Occipital lobe (tissue), 3 donors: ENCODE measurements at places on chromosomes 13 and 19. TPM values are rescaled to one million over a fixed set of nuclear protein-coding genes. Genes with fewer than 3 reads are reported as not detected.

DNA sequence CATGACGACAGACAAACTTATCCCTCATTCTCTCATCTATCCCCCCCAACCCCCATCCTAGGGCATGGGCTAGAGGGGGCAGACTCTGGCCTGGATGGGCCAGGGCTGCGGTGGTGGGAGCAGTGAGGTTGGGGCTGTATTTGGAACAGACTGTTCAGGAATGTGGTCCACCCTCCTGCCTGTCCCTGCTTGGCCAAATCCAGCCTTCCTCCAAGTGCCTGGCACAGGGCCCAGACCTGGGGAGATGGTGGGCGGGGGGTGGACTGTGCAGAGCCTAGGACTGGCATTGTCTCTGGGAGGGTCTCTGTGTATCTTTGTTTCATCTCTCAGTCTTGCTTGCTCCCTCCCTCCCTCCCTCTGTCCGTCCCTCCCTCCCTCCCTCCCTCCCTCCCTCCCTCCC lies 14.2 kb downstream of the EGLN2 start:
- DNase-seq: no peak

DNA sequence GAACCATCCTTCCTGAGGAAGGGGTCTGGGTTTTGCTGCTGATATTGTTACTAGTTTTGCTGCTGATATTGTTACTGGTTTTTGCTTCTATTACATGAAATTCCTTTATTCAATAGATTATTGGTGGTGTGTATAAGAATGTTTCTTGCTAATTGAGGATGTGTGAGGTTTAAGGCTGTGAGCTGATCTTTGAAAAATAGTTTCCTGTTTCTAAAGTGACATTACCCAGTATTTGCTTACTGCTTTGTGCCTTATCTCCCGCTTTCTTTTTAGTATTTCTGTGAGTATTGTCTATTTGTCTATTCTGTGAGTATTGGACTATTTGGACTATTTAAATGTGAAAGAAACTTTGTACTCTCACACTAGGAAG lies 38.2 kb upstream of the C1QTNF9 start:
- no peak for DNase-seq

GRCh38 chr13:35293579-35294226 lies 182.8 kb downstream of the MAB21L1 start:
- no peak for DNase-seq

DNA sequence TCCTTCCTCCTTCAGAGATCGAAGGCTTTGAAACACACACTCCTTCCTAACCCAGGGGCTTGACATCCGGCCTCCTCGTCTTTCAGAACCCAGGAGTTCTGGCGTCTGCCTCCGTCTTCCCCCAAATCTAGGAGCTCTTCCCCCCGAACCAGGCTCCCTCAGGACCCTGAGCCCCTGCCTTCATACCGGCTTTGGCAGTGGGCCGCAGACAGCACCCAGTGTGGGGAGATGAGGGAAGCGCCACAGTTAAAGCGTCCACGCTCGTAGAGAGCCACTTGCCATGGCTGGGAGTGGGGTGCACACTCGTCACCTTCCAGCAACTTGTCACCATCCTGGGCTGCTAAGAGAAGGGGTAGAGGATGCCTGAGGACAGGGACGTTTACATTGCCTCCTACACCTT lies 3.9 kb upstream of the KLK1 start:
- no peak for DNase-seq

DNA sequence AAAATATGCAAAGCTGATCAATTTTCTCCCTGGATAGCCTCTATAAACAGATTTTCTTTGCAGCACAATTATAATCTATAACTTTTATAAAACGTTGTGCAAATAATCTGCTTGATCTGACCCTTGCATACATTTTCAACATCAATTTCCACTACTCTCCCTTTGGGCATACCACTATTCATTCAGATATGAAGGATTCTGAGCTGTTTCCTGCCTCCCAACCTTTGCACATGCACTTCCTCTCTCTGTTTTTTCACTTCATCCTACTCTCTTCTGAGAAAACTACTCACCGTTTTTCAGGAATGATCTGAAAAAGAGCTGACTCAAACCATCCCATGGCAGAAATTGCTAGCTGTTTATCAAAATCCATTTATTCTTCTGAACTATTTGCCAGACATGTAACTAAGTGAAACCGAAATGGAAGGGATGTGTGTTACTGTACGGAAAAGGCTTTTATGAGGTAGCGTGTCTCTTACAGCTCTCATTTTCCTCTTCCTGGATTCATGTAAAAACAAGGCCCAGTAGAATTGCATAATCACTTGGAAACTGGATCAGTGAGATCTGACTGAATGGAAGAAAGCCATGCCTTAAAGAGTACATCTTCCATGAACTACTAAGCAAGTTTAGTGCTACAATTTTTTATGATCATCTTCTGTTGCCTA lies 1447.3 kb upstream of the MIR17HG start:
- no peak for DNase-seq

- no peak for DNase-seq
Measured at GRCh38 chr13:67306742-67307141, 76.6 kb upstream of the PCDH9 start.

- DNase-seq: no peak
Measured at GRCh38 chr13:41590122-41590521, 132.8 kb downstream of the RGCC start.

DNA sequence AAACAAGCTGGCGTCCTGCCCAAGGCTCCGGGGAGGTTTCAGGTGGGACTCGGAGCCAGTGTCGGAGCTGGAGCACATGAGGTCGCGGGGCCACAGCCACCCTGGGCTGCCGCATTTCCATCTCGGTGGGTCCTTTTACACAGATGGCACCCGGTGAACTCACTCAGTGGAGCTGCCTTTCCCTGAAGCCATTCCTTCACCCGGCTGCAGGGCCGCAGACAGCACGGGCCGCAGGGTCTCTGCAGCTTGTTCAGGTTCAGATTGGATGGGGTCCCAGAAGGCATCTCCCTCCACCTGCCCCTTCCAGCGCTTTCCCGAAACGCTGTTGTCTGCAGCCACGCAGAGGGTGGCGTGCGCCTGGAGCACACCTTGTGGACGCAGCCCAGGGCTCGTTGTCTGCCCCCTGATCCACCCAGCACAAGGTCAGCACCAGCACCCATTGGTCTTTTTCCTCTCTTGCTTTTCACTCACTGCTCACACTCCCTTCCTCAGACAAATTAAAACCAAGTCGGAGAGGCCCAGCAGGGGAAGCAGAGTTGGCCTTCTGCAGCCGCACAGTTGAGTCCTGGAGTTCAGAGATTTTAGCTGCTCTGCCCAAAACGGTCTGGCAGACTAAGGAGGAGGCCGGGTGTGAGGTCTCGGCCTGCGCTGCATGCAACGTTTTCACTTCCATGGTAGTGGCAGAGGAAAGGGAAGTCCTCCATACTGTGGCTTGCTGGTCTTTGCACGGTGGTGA lies 18.1 kb downstream of the MCF2L start:
- no peak for DNase-seq

DNA sequence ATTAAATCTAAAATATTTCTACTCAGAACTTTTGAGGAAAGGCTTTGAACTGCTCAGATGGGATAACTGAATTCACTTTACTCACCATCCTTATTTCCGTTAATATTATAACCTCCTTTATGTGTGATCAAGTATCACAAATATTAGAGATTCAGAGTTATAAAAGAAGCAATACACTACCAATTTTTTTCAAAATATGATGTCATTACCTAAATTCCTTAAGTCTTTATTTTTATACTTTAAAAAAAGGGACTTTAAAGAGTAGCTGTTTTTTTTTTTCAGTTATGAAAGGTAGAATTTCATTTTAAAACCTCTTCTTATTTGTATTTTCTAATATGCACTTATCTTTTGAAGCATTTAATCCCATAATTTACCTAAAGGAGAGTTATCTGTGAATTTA lies 239.5 kb downstream of the DIAPH3 start:
- DNase-seq: no peak

DNA sequence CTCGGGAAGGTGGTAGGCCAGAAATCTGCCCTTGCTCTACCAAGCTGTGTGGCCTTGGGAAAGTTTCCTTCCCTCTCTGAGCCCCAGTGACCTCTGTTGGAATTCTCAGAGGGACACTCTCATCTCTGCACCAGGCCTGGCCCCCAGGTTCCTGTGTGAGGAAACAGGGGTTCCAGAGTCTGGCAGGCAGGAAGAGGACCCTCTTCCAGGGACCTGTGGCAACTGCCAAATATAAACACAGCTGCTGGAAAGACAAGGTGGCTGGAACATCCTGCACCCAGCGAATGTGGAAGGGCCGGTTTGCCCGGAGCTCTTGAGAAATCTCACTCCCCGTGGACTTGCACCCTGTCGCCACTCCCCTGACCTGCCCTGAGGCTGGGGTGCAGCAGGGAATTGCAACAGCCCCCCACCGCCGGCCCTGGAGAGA lies 52.8 kb downstream of the GADD45B start:
- no peak for DNase-seq

GRCh38 chr13:35157143-35157755 lies 215.2 kb downstream of the NBEA start:
- no peak for DNase-seq

DNA sequence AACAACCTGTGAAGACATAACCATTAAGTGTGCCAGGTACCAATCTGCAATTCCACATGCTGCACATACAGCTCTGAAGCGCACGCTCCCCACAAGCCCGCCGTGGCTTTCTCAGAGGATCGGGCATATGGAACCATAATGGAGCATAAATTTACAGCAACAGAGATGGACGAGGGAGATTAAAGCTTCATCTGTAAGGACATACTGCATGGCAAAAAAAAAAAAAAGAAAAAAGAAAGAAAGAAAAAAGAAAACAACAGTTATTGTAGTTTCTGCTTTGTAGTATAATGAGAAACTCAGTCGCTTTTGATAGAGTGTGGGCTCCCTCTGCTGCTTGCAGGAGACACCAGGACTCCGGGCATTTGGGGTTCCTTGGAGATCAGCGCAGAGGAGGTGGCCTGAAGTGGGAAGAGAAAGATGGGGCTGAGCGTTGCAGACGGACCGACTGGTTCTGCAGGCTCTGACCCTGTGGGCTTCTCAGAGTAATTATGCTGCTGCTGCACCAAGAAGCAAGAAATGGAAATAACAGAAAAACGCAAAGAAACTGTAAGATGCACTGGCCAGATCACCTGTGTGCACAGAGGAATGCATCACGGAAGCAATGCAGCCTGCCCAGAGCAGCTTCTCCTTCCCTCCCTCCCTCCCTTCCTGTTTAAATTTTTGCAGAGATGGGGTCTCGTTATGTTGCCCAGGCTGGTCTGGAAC lies 10.8 kb upstream of the PDCD5 start:
- peak; percentile 9 for DNase-seq

- DNase-seq: peak; percentile 65
Measured at GRCh38 chr19:17755977-17756670, 4.8 kb downstream of the FCHO1 start.

DNA sequence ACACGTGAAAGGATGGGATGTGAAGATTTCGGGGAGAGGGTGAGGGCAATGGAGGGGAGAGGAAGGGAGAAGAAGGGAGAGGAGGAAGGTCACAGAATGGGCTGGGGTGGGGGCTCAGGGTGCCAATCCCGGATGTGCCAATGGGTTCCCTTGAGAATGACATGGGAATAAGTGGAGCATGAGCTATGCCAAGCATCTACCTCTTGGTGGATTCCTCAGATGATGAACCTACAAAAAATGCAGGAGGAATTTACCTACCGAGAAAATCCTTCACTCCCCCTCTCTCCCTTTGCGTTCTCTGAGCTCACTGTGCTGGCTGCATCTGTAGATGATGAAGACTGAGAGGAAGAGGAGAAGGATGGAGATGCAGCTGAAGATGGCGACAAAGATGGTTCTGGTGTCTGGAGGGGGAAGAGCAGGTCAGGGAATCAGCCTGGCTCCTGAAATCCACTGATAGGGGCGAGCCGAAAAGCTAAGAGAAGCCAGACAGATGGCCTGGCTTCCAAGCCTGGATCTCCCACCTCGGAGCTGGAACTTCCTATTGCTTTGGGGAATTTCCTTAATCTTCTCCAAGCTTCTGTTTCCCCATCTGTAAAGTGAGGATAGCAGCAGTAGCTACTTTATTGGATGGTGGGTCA lies 21.6 kb downstream of the VSTM1 start:
- DNase-seq: no peak

DNA sequence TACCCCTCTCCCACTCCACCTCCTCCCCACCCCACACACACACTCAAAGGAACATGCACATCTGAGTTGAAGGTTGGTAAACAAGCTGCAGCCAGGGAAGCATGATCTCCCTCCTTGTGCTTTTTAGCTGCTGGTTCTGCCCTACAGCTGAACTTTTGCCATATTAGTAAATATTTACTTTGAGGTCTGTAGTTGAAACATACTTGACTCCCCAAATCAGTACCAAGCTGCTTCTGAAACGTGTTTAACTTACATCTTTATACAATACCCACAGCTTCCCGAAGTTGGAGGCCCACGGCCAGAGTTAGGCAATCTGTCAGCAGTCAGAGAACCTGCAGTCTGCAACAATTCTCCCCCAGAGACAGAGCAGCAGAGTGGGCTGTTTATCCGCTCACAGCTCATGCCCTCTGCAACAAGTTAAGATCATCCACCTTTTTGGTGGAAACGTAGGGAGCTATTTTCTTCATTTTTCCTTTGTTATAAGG lies 1.5 kb upstream of the PCDH20 start:
- DNase-seq: no peak

- DNase-seq: no peak
Measured at GRCh38 chr19:4447327-4448146, 10.1 kb downstream of the UBXN6 start.

- DNase-seq: no peak
Measured at GRCh38 chr13:87331178-87331577, 340.0 kb upstream of the SLITRK5 start.

DNA sequence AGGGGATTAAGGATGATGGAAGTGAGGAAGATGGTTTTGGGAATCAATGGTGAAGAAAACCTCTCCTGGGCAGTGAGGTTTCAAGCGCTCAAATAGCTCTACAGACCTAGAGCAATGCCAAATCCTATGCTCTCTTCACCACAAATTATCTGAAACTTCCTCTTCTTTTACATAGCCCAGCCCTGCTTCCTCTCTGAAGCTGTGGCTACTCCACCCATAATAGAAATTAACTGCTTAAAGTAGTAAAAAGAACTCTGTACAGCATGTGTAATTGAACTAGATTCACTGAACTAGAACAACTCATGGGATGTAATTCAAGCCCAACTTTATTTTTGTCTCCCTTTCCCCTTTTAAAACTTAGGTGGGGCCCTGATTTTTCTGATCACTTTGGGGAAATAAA lies 20.4 kb upstream of the IFT88 start:
- no peak for DNase-seq

- DNase-seq: no peak
Measured at GRCh38 chr19:3190470-3190770, 4.7 kb downstream of the NCLN start.

- no peak for DNase-seq
Measured at GRCh38 chr19:15015946-15016542, 33.2 kb upstream of the CASP14 start.

GRCh38 chr19:34261334-34262109 lies 7.2 kb downstream of the GARRE1 start:
- no peak for DNase-seq

The DNASE2 gene
- total RNA-seq: 4.5 TPM

The ZNF441 gene
- total RNA-seq: 70.2 TPM

The PDCD2L gene
- total RNA-seq: 21.7 TPM

The UPK1A gene
- not detected for total RNA-seq

The VSTM1 gene
- total RNA-seq: not detected

The RASGRP4 gene
- total RNA-seq: 0.16 TPM

The LILRA6 gene
- not detected for total RNA-seq

The GFY gene
- total RNA-seq: not detected

The SYNE4 gene
- not detected for total RNA-seq

The CEACAM21 gene
- 1.6 TPM for total RNA-seq

The SHISA7 gene
- total RNA-seq: 4.2 TPM

The PSG11 gene
- not detected for total RNA-seq

The CIC gene
- 19.5 TPM for total RNA-seq
